ENCODE measurements at places on chromosomes 5 and 9. TPM values are rescaled to one million over a fixed set of nuclear protein-coding genes. Genes with fewer than 3 reads are reported as not detected.

CARD6 gene
- 1.2 TPM for polyA plus RNA-seq

ROPN1L gene
- polyA plus RNA-seq: 0.16 TPM

SPATA31E1 gene
- not detected for polyA plus RNA-seq

BAAT gene
- 0.08 TPM for polyA plus RNA-seq

NIPAL4 gene
- 0.13 TPM for polyA plus RNA-seq

EPB41L4A gene
- 1.6 TPM for polyA plus RNA-seq
